ENCODE measurements at places on chromosomes 5 and 9. TPM values are rescaled to one million over a fixed set of nuclear protein-coding genes. Genes with fewer than 3 reads are reported as not detected.

The LRRC14B gene
- total RNA-seq, result not detected

The F12 gene
- total RNA-seq, result 0.49 TPM

The GRXCR2 gene
- total RNA-seq, result not detected

The TEX53 gene
- total RNA-seq, result not detected

The PCDHB9 gene
- total RNA-seq, result 0.56 TPM

The PLAC8L1 gene
- not detected for total RNA-seq
